ENCODE measurements at places on chromosomes 5 and 9.

DNA sequence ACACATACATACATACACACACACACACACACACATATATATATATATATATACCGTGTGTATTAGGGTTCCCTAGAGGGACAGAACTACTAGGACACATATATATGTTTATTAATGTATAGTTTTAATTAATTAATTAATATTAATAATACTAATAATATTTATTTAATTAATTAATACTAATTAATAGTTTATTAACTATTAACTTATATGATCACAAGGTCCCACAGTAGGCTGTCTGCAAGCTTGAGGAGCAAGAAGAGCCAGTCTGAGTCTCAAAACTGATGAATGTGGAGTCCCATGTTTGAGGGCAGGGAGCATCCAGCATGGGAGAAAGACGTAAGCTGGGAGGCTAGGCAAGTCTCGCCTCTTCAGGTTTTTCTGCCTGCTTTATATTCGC lies 398.0 kb upstream of the KIF2A start:
- no peak for DNase-seq

DNA sequence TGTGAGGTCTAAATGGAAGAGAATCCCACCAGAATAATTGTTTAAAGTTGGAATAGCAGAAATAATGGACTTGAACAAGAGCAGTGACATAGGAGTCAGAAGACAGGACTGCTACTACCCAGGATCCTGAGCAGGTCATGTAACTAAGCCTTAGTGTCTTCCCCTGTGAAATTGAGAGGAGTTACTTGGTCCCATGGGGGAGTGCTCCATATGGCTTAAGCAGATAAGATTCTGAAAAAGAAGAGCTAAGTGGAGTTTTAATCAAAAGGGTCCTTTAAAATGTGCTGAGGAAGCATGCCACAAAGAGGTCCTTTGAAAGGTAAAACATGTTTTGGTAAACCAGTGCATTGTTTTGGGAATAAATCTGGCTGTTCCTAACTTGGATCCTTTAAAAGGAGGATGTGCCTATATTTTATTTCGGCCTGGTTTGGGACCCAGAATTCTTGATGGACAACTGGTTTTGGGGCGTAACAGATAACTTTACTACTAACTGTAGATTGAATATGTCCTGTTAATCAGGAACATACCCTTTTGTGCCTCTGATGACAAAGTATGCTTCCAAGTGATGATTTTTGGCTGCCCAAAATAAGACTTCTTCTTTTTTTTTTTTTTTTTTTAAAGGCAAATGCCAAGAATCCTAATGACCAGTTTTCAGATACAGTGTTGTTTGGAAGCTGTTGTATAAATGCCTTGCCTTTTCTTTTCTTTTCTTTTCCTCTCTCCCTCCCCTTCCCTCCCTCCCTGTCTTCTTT lies 5.7 kb downstream of the RCL1 start:
- no peak for DNase-seq

DNA sequence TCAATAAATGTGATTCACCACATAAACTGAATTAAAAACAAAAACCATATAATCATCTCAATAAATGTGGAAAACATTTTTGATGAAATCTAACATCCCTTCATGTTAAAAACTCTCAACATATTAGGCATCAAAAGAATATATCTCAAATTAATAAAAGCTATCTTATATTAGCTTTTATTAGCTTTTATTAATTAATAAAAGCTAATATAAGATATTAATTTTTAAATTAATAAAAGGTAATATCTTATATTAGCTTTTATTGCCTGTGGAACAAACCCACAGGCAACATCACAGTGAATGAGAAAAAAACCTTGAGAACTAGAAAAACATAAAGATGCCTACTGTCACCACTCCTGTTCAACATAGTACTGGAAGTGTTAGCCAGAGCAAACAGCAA lies 338.9 kb upstream of the GRIA1 start:
- DNase-seq: no peak

GRCh38 chr9:88915916-88916315 lies 75.4 kb upstream of the S1PR3 start:
- DNase-seq: no peak

DNA sequence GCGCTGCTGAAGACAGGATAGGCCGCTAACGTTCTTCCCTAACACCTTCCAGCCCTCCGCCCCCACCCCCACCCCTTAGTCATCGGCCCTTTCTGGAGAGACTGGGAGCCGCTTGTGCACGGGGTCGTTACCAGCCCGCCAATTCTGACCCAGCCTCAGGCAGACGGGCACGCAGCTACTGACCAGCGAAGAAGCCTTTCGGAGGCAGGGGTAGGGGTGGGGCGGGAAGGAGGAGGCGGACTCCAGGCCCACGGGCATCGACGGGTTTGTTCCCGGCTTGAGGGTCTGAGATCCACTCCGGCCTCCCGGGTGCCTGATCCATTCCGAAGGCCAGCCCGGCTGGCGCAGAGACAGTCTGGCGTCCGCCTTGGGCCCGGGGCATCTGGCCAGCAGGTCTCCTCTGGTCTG lies 729 bp upstream of the HAND1 start:
- no peak for DNase-seq

- peak; percentile 42 for DNase-seq
Observed at GRCh38 chr5:151670083-151670686, 16.5 kb downstream of the SPARC start.

GRCh38 chr9:132035679-132036078 lies 44.0 kb downstream of the MED27 start:
- DNase-seq: no peak

DNA sequence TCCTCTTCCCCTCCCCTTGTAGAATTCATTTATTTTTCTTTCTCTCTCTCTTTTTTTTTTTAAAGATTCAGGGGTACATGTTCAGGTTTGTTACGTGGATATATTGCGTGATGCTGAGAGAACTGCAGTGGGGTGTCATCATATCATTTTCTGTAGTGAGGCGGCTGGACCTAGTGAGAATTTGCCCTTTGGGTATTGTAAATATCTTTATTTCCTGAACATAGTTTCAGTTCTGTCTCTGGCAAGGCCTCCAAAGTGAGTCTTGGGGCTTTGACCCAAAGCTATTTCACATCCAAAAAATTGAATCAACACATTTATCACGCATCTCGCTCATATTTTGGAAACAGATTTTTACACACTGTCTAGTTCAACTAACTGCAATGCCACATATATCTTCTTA lies 25.4 kb upstream of the MYOT start:
- no peak for DNase-seq

GRCh38 chr5:98453296-98453695 lies 320.2 kb upstream of the RGMB start:
- DNase-seq: no peak

GRCh38 chr9:124342776-124343485 lies 72.3 kb downstream of the PSMB7 start:
- peak; percentile 31 for DNase-seq

- DNase-seq: no peak
Observed at GRCh38 chr9:104826079-104826775, 62.3 kb downstream of the NIPSNAP3B start.

DNA sequence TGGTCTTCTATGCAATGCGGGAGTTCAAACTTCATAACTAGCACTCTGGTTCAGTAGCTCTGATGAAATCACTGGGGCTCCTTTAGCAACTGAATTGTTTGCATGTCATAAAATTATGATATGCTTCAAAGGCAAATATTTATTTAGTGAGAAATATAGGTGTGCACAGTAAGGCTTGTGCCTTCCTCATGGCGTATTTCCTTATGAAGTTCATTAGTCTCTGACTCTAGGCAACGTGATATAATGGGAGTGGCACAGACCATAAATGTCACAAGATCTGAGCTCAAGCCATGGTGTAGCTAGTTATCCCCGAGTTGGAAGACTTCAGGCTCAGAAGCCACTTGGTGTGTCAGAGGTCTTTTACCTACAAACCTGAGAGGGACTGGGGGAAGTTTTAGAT lies 35.5 kb downstream of the PIP5K1B start:
- peak; percentile 96 for DNase-seq

GRCh38 chr9:113309204-113309813 lies 6.1 kb upstream of the RNF183 start:
- peak; percentile 64 for DNase-seq

DNA sequence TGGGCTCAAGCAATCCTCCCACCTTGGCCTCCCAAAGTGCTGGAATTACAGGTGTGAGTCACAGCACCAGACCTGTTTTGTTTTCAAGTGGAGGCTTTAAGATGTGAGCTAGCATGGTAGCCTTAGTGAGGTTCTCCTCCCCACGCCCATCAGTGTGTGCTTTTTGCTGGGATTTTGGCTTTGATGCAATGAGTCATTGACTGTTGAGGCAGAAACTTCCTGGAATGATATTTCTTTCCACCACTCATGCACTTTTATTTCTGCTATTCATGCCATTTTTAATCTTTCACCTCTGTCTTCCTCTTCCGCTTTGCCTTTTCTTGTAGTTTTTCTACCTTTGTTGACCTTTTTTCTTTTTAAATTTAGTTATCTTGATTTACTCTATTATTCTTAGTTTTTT lies 4.2 kb upstream of the NFIL3 start:
- DNase-seq: no peak

- no peak for DNase-seq
Observed at GRCh38 chr5:127899214-127899610, 184.4 kb upstream of the SLC12A2 start.

DNA sequence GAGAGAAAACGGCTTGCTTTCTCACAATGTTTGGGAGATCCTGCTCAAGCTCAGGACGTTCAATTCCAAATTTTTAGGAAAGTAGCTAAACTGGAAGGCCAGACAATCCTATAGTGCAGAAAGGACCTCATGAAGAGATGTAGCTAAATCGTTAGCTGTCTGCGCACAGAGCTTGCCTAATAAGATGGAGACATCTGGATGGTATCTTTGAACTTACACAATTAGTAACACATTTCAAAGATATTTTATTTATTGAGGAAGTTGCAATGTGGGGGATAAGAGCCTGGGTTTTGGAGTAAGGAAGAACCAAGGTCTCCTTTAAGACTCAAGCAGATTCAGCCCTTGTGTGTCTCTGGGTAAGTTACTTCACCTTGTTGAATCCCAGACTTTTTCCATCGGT lies 28.6 kb upstream of the RAB14 start:
- no peak for DNase-seq

- no peak for DNase-seq
Observed at GRCh38 chr5:84603568-84604185, 219.0 kb upstream of the EDIL3 start.

- DNase-seq: no peak
Observed at GRCh38 chr5:177491983-177492746, 5.2 kb downstream of the PDLIM7 start.

DNA sequence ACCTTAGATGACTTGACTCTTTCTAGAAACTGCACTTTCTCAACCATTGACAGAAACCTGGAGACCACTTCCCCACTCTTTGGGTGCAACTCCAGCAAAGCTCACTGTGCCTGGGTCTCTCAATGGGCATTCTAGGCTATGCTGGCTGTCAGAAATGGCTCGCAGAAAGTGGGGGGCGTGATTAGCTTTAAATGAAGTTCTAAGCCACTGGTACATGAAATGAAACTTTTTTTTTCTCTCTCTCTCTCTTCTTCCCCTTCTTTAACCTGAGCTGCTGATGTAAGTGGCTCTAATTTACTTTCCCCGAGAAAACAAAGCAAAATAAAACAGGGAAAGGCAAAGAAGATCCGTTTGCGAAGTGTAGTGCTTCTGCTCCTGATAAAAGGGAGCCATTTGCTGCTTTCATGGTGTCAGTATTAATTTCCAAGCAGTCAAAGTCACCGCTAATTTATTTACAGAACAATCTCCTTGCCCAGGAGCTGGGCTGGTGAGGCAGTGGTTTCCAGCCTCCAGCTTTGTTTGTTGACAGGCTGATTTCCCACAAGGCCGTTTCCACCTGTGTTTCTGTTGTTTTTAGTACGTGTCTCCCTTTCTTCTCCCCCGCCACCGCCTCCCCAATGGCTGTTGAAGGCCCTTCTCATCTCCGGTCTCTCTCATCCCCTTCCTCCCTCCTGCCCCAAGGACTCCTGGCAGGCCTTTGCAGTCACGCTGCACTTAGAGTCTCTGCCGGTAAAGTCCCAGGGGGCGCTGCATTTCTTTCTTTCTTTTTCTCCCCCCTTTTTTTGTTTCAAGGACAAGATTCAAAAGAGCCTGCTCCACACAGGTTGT lies 422.9 kb downstream of the EBF1 start:
- no peak for DNase-seq

DNA sequence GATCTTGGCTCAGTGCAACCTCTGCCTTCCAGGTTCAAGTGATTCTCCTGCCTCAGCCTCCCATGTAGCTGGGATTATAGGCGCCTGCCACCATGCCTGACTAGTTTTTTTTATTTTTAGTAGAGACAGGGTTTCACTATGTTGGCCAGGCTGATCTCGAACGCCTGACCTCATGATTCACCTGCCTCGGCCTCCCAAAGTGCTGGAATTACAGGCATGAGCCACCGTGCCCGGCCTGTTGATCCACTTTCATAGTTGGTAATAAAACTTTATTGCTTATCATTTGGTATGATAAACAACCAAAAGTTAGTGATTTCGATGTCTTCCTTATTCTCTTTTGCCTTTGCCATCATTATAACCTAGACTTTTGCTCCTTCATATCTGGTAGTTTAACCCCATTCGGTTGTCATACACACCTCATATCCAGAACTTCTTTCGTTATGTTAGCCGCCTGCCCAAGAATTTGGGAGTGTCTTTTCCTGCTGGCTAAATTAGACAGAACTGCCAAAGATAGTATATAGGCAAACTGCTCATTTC lies 45.0 kb downstream of the UBE2R2 start:
- no peak for DNase-seq

DNA sequence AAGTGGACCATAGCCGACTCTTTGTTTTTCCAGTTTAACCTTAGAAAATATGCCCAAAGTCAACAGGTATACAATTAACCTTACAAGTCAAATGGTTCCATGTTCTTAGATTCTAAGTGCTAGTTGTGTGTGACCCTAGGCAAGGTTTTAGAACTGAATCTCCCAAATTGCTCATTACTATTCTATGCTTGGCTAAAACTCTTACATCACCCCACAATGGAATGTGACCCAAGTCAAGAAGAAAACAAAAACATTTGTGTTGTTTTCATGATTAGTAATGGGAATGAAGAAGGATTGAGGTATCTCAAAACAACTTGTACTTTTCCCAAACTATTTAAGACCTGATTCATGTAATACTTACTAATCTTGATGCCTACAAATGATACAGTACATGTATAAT lies 159.2 kb downstream of the ARRDC3 start:
- DNase-seq: no peak

DNA sequence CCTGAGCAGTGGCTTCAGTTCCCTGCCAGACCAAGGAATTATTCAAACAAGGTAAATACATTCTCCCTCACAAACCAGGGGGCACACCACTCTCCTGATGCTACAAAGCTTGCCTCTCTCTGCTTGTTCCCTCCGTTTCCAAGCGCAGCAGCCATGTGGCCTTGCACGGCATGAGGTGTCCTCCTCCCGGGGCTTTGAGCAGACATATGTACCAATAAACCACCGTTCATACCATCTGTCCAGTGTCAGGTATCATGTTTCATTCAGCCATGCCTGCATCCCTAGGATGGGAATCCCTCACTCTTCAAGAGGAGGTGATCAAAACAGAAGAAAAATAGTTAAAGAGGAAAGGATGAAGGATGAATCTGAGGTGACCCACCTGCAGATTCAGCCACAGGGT lies 282.7 kb downstream of the ENC1 start:
- DNase-seq: no peak

GRCh38 chr9:25322142-25322541 lies 356.1 kb downstream of the TUSC1 start:
- DNase-seq: no peak

Measured in small intestine (tissue), 16 donors.